ENCODE measurements at places on chromosomes 2 and 18.

DNA sequence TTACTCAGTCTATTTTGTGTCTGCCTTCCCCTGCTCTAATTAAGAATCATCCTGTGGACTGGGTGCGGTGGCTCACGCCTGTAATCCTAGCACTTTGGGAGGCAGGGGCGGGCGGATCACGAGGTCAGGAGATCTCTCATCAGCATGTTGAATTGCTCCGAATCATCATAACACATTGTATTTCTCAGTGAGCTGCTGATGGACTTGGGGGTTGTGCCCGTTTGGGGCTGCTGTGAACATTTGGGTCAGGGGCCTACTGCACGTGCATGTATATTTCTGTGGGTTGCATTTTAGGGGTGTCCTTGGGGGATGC, 84.4 kb downstream of the ARHGEF4 start:
- DNase-seq = no peak

GRCh38 chr18:32974421-32975162, 201.8 kb upstream of the KLHL14 start:
- peak; percentile 87 for DNase-seq

GRCh38 chr18:49098386-49098785, 147.6 kb upstream of the SMAD7 start:
- DNase-seq = peak; percentile 14

GRCh38 chr2:81395746-81396145, 1091.2 kb upstream of the LRRTM1 start:
- no peak for DNase-seq

- DNase-seq = no peak
Measured at GRCh38 chr2:28102455-28102874, 211.9 kb downstream of the BABAM2 start.

- DNase-seq = peak; percentile 78
Measured at GRCh38 chr2:131034122-131035051, 58.9 kb downstream of the FAM168B start.

DNA sequence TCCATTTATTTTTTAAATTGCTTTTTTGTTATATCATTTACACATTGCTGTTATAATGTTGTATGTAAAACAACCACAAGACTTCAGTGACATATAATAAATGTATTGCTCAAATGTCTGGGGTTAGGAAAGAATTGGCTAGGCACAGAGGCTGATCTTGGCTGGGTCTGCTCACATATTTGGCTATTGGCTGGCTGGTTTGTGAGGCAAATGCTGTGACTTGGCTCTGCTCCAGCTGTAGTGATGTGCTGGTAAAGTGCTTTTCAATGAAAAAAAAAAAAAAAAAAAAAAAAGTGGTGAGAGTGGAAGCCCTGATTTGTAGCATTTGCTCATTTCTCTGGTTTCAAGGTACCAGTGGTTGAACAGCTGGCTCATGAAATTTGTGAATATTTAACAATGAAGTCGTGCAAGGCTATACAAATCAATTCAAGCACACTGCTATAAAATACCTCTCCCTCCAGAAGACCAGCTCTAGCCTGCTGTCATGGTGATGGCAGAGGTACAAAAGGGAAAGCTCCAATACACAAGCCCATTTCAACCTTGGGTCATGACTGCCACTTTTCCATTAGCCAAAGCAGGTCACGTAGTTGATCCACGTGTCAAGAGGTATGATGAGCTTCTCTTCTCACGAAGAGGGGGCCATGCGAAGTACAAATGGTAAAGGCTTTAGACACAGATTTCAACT, 43.7 kb upstream of the RIT2 start:
- DNase-seq = no peak

- DNase-seq = no peak
Measured at GRCh38 chr18:44934901-44935300, 254.2 kb downstream of the SETBP1 start.

GRCh38 chr2:158502974-158503373, 46.2 kb downstream of the PKP4 start:
- DNase-seq = no peak

DNA sequence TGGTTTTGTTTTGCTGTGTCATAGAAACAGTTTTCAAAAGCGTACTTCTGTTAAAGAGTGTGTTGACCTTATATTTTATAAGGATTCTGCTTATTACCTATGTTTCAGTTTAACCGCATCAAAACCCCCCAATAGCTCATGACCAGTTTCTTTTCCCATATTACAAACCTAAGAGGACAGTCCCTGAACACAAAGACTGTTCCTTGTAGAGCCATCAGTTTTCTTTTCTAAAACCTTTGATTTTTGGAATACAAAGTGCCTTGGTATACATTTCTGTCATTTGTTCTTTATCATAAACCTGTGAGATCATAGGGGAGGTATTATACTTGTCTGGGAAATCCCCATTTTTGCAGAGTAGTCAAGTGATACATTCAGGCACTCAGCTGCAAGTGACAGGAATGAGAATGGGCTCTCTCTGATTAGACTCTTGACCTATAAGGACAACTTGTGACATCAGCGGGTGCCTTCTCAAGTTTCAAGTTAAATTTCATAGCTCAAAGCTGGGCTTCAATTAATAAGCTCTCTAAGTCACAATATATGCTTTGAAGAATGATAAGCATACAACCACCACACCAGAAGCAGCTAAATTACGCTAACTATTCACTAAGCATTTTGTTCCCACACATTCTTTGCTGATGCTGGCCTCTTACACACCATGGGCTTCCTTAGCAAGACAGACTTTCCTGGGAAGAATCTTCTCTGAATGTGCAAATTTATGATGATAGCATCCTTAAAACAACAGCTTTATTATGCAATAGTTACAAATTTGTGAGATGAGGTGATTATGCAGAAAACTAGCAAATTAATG, 97.5 kb upstream of the CD302 start:
- no peak for DNase-seq

DNA sequence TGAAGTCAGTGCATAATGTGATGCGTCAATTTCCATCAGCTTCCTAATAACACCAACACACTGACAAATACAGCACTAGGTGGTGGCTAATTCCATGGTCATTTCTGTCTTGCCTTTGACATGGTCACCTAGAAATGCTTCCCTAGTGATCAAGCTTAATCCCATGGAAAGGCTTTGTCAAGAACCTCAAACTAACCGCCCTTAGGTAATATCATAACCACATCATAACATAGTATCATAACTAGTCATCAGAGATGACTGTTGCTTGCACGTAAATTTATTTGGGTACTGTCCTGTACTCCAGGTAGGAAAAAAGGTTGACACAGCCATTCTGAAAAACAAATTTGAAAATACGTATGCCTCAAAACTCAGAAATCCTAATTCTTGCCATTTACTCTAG, 471.8 kb downstream of the IRS1 start:
- no peak for DNase-seq

DNA sequence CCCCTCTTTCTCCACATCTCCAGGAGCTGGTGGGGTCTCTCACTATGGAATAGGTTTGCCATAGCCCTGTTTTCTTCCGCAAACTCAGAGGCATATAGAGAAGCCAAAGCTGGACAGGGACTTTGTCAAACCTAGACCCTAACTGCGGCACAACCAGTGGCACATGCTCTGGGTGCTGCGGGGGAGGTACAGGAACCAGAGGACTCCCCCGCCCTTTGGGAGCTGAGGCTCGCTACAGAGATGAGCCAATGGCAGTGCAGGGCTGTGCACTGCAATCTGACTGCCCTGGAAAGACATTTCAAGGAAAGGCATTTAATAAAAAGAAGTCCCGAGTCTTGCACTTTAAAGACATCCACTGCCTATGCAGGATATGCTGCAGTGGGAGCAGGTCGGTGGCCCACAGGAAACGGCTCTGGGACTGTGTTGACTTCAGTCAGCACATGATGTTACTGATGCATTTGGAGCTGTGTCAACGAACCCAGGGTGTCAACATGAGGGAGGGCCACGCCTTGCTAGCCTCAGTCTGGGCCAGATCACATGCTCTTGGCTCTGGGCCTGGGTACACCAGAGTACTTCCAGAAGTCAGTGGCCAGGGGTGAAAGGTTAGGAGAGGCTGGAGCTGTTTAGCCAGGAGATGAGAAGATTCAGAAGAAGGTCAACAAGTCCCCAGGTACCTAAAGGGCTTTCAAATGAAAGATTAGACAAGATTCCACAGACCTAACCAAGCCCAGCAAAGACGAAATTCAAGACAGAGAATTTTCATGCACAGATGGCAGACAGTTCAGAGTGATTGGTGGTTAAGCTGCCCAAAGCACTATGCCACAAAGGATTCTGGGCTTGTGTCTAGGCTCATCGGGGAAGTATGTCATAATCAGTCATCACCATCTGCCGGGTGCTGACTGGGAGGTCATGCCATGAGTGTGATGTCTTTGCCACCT, 8.2 kb downstream of the SLC35F6 start:
- DNase-seq = peak; percentile 41

- no peak for DNase-seq
Measured at GRCh38 chr18:44594799-44595467, 85.8 kb upstream of the SETBP1 start.

DNA sequence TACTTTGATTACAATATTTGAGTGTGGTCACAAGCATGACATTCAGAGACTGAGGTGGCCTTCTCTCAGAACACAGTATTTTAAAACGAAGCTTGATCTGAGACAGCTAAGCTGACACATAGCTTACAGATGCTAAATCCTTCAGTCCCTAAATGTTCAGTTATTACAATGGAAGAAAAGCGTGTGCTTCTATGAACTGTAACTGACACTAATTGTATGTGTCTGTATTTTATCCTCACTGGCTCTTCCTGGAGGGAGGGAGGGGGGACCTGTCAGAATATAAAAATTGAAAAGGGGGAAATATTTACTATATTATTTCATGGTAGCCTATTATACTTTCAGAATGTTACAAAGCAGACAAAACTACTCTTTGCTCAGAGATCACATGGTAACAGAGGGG, 340.2 kb downstream of the FIGN start:
- no peak for DNase-seq

GRCh38 chr2:62768615-62769014, 63.1 kb downstream of the EHBP1 start:
- DNase-seq = no peak

- no peak for DNase-seq
Measured at GRCh38 chr2:195320413-195320973, 336.5 kb upstream of the SLC39A10 start.

- no peak for DNase-seq
Measured at GRCh38 chr2:158659483-158659882, 135.6 kb upstream of the DAPL1 start.

DNA sequence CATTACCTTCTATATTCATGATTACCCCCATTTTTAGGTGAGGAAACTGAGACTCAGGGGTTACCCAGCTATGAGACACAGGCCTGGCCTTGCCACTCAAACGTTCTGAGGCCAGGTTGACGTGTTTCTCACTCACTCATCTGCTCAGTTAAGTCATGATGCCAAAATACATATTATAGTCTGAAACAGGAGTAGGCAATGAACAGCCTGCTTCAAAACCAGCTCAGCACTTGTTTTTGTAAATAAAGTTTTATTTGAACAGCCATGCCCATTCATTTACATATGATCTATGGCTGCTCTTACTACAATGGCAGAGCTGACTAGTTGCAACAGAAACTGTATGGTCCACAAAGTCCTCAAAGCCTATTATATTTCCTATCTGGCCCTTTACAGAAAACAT, 74.1 kb upstream of the SMAD2 start:
- DNase-seq = no peak

DNA sequence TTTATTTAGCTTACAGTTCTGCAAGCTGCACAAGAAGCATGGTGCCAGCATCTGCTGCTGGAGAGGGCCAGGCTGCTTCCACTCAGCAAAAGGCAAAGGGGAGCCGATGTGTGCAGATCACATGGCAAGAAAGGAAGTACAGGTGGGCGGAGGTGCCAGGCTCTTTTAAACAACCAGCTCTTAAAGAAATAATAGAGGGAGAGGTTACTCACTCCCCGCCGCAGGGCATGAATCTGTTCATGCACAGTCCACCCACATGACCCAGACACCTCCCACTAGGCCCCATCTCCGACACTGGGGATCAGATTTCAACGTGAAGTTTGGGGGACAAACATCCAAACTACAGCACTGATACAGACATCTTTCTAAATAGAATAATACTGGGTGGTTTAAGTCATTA, 105.8 kb downstream of the MTCL1 start:
- DNase-seq = no peak

DNA sequence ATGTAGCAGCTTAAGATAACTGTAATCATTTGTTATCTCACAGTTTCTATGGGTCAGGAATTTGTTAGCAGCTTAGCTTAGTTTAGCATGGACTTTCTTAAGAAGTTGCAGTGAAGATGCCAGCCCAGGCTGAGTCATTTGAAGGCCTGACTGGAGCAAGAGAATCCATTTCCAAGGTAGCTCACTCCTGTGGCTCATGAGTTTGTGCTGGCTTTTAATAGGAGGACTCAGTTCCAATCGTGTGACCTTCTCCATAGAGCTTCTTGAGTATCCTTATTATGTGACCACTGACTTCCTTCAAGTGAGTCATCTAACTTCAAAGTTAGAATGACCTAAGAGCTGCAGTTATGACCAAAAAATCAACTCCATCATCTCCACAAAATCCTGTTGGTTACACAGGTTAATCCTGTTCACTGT, 1.4 kb downstream of the GPATCH11 start:
- DNase-seq = no peak

- no peak for DNase-seq
Measured at GRCh38 chr2:65465124-65465523, 32.7 kb upstream of the SPRED2 start.

- no peak for DNase-seq
Measured at GRCh38 chr2:124325667-124326440, 300.8 kb downstream of the CNTNAP5 start.

GRCh38 chr2:23745068-23745725, 181.7 kb downstream of the ATAD2B start:
- peak; percentile 11 for DNase-seq

DNA sequence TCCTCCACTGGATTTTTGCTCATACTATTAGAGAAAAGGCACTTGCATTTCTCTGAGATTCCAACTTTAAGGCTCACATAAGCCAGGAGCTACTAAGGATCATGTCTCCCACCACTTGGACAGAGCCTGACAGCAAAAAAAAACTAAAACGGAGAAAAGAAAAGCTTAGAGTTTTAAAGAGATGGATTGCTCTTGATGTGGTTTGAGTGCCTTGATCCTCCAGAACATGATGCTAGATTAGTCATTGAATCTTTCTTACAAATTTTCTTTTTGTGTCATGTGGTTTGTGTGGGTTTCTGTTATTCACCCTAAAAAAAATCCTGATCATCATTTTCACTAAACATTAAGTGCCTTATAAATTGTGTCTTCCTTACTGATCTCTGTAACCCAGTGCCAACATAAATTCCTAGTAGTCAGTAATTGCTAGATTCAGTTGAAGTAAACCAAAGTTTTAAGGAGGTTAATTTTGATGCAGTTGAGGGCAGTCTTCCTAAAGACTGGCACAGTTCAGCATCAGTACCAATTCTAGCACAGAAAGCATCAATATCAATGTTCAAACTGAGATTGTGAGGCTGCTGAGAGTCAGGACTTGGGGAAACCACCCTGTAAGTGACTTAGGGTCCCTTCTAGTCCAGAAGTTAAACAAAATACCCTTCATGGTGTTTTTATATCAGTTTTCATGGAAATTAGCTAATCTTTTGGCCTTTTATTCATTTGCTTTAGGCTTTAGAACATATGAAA, 206.3 kb downstream of the RAD51AP2 start:
- no peak for DNase-seq

Measured in kidney (tissue), 22 donors.